ENCODE measurements at places on chromosomes 4 and X. TPM values are rescaled to one million over a fixed set of nuclear protein-coding genes. Genes with fewer than 3 reads are reported as not detected.

SOWAHB gene
- 0.04 TPM for polyA plus RNA-seq

ARHGEF38 gene
- polyA plus RNA-seq = not detected

FAM9C gene
- polyA plus RNA-seq = not detected

PDCL2 gene
- polyA plus RNA-seq = not detected

SLC25A43 gene
- 13.5 TPM for polyA plus RNA-seq

IL1RAPL1 gene
- 0.10 TPM for polyA plus RNA-seq
